ENCODE measurements at places on chromosomes 3 and 15.

DNA sequence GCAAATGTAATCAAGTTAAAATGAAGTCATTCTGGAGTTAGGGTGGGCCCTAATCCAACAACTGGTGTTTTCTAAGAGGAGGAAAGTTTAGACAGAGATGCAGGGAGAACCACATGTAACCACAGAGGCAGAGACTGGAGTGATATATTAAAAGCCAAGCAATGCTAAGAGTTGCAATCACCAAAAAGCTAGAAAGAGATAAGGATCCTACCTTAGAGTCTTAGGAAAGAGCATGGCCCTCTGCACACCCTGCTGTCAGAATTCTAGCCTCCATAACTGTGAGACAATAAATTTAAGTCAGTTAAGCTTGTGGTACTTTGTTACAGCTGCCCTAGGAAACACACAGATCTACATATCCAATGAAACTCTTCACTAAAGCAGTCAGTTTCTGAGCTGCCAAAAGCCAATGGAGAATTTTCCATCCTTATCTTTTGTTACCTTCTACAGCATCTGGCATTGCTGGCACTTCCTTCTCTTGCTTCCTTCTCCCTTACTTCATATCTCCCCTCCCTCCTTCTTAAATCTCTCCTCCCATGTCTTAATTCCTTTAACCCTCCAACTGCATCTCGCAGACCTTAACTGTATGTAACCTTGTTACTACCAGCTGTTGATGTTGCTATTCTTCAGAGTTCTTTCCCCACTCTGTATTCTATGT is 11.2 kb downstream of the DCBLD2 start:
- DNase-seq: no peak

DNA sequence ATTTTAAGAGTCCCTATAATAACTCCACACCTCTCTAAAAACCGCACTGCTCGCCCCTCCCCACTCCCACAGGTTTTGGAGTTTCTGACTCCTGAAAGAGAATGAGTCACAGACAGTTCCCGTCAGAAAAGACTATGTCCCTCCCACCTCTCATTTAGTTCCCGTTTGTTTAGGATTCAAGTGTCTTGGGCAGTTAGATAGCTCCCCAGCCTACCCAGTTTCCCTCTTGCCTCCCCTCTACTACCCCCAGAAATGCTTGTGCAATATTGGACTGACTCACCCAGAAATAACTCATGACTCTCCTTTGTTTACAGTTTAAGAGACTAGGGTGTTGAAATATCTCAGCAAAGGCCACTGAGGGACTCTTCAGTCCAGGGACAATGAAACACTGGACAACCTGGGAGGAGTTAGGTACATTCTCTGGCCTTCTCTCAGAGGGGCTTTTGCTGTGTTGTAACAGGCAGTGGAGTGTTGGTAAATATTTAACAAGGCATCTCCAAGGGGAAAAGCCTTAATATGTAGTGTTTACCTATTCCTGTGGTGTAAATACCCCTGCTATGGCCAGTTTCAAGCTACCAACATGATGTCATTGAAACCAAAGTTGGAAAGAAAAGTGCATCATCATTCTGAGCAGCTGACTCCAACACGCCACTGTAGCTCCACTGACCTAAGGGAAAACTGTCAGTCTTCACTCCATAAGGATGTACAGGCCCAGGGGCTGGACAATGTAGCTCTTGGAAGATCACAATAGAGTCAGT is 96.1 kb upstream of the CHD2 start:
- DNase-seq: peak; percentile 84

- no peak for DNase-seq
Measured at GRCh38 chr3:155492841-155493240, 199.4 kb upstream of the STRIT1 start.

- no peak for DNase-seq
Measured at GRCh38 chr15:33656168-33656567, 312.1 kb upstream of the CHRM5 start.

- no peak for DNase-seq
Measured at GRCh38 chr3:191076903-191077552, 122.0 kb upstream of the OSTN start.

GRCh38 chr3:113606539-113607218 is 74.3 kb downstream of the SIDT1 start:
- peak; percentile 21 for DNase-seq

DNA sequence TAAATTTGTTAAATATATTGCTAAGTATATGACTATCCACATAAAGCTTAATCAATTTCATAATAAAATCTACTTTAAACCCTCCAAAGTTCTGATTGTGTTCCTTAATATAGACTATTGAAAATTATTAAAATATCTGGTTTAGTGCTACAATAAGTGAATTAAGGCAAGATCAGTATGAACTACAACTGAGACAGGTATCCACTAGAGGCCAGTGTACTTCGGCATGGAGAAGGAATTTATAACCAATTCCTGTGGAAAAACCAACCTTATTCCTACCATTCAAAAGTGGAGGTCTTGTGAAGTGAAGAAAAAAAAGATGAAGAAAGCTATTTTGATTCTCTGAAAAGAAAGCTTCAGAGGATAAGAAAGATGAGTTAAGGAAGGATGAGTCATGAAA is 237.7 kb downstream of the SUCLG2 start:
- no peak for DNase-seq

- no peak for DNase-seq
Measured at GRCh38 chr3:25653322-25653721, 11.4 kb downstream of the TOP2B start.

DNA sequence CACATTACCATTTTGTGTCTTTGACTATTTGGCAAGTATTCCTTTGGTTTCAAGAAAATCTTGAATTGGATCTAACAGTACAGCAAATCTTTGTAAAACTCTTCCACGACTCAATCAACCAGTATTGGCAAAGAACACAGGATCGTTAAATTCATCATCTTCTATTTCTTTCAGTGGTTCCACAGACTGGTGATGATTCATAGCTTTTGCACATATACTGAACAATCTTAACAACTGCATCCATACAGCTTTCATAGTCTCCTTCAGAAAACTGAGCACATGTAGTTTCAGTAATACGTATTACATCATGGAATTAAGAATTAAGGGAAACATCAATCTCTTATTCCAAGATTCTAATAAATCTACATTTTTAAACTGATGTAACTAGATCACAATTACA is 91.6 kb upstream of the LIPC start:
- DNase-seq: no peak

GRCh38 chr15:92665100-92665555 is 9.6 kb upstream of the FAM174B start:
- DNase-seq: no peak

DNA sequence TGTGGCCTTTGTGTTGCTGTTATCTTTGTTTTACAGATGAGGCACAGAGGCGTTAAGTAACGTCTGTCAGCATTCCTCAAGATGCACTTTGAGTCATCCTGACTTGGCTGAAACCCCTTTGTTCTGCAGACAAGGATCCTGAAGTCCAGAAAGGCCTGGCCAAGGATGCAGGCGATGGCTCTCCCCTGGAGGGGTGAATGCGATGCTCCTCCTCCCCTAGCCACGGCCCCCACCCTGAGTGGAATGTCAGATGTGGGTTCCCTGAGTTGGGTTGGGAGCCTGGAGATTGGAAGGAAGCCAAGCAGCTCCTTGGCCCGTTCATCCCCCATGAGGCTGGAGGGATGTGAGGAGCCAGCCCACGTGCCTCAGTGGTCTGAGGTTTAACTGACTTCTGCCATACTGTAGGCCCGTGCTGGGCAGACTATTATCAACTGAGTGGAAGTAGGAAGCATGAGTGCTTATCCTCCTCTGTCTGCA is 43.3 kb downstream of the POMGNT2 start:
- DNase-seq: no peak

- no peak for DNase-seq
Measured at GRCh38 chr3:152638214-152638613, 196.7 kb upstream of the P2RY1 start.

GRCh38 chr3:160286231-160286630 is 61.0 kb downstream of the C3orf80 start:
- no peak for DNase-seq

GRCh38 chr3:195012100-195012499 is 258.9 kb downstream of the XXYLT1 start:
- DNase-seq: no peak

- DNase-seq: no peak
Measured at GRCh38 chr3:30819067-30819798, 75.2 kb downstream of the GADL1 start.

DNA sequence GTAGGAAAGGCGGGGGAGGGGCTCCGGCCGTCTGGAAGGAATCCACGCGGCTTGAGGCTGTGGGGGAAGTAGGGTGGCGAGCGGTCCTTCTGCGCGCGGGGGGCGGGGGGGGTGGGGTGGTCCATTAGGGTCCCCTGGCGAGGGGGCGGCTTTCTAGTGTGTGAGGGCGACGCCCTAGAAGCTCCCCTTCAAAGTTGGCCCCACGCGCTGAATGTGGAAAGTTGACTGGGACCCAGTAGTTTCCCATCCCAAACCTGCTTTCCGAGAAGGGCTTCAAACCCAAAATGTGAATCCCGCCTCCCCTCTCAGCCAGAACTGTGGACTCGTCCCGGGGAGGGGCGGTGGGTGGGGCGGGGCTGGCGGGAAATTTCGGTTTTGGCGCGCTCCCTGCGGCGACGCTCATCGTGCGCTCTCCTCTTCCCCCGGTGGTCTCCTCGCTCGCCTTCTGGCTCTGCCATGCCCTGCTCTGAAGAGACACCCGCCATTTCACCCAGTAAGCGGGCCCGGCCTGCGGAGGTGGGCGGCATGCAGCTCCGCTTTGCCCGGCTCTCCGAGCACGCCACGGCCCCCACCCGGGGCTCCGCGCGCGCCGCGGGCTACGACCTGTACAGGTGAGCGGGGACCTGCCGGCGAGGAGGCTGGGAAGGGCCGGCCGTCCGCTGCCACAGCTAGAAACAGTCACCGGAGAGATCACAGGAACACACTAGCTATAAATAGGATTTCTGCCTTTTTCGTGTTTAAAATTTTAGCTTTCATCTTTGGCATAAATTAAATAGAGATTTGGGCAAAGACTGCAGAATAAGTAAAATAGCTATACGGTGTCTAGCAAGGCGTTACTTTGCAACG is 790 bp downstream of the DUT start:
- DNase-seq: peak; percentile 59

DNA sequence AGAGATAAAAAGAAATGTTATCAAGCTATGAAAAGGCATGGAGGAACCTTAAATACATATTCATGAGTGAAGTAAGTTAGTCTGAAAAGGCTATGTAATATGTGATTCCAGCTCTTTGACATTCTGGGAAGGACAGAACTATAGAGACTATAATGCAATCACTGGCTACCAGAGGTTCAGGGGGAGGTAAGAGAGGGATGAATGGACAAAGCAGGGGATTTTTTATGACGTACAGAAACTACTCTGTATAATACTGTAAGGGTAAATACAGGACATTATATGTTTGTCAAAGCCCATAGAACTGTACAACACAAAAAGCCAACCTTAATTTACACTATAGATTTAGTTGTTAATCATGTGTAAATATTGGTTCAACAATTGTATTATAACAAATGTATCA is 46.1 kb downstream of the MCTP2 start:
- DNase-seq: no peak

- DNase-seq: no peak
Measured at GRCh38 chr3:147348976-147349375, 57.4 kb downstream of the ZIC4 start.

GRCh38 chr3:115187149-115187757 is 40.2 kb upstream of the ZBTB20 start:
- no peak for DNase-seq

- DNase-seq: no peak
Measured at GRCh38 chr3:125644036-125645005, 49.0 kb upstream of the OSBPL11 start.

DNA sequence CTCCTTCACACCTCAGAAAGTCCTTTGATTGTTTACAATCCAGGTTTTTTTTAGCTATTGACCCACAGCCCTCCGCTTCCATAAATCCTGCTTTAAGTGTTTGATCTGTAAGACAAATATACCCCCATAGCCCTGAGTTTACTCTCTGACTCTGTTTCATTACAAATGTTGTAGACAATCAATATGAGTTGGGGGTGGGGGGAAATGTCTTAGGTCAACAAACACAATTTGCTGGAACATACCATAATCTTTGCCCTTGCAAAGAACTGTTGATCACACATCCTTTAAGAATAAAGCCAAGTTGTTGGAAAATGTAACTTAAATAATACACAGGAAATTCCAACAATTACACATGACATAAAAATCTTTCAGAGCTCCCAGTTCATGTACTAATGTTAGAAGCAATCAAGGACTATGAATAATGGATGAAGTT is 301.8 kb upstream of the SEMA6D start:
- DNase-seq: no peak

DNA sequence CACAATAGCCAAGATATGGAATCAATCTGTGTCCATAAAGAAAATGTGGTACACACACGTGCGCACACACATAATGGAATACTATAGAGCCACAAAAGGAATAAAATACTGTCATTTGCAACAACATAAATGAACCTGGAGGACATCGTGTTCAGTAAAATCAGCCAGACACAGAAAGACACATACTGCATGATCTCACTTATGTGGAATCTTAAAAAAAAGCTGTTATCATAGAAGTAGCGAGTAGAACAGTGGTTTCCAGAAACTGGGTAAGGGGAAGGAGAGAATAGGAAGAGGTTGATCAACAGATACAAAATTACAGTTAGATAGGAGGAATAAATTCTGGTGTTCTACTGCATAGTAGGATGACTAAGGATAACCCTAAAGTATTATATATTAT is 11.1 kb downstream of the ATOSA start:
- no peak for DNase-seq

GRCh38 chr15:34652726-34653033 is 69.2 kb upstream of the GOLGA8B start:
- DNase-seq: no peak

- no peak for DNase-seq
Measured at GRCh38 chr3:8170971-8171508, 330.6 kb upstream of the LMCD1 start.

- DNase-seq: no peak
Measured at GRCh38 chr3:191051037-191051436, 148.0 kb upstream of the OSTN start.

DNA sequence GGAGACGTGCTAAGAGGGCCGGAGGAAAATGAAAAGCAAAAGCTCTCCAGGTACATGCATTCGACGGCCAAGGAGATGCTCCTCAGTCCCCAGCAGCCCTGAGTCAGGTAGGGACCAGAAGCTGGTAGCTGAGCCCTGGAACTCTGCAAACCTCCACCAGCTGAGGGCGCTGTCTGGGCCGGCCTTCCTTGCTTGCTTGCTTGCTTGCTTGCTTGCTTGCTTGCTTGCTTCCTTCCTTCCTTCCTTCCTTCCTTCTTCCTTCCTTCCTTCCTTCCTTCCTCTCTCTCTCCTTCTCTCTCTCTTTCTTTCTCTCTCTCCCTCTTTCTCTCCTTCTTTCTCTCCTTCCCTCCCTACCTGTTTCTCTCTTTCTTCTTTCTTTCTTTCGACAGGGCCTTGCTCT is 94.6 kb upstream of the RASGRF1 start:
- peak; percentile 20 for DNase-seq

DNA sequence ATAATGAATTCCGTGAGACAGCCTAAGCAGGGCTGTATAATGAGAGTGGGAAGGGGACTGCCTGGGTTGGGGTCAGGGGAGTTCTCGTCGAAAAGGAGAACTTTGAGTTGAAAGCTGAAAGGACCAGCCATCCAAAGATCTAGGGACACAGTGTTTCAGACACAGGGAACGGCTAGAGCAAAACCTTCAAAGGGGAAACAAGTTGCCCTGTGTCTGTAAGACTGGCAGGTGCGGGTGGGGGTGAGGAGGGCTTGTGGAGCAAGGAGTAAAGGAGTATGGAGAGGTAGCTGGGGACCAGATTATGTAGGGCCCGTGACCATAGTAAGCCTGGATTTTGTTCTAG is 1.3 kb upstream of the SRP14 start:
- DNase-seq: no peak
